ENCODE measurements at places on chromosomes 1 and 21.
A peak's percentile ranks its signal among the peaks of the same experiment; 100 is the strongest.

DNA sequence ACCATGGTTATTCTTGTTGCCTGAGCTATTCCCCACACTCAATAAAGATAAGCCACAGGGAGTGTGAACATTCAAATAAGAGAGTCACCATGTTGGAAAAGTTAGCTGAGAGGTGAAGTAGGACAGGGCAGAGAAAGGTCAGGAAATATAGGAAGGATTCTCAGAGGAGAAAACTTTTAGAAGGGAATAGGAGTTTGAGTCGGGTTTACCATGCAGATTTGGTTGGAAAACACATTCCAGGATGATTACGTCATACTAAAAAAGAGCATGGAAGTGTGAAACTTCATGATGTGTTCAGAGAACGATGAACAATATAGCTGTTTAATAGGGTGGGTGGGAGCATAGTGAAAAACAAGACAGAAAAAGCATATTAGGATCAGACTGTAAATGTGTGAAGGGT is 1125.3 kb upstream of the ADGRL2 start:
- DNase-seq = no peak

DNA sequence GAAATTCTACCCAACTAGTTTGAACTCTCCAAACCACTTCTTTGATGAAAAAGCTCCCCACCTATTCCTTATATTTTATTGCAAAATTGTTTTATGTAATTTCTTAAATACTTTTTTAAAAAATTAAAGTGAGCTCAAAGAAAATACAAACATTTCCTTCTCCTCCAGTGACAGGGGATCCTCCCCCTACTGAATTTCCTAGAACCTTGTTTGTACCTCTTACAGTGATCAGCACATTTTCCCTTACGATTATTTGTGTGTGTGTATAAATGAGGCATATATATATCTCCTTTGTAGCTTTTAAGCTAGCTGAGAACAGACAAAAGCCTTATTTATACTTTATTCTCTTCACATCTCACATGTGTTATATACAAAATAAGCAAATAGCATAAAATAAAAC is 44.4 kb downstream of the VAV3 start:
- DNase-seq = no peak

DNA sequence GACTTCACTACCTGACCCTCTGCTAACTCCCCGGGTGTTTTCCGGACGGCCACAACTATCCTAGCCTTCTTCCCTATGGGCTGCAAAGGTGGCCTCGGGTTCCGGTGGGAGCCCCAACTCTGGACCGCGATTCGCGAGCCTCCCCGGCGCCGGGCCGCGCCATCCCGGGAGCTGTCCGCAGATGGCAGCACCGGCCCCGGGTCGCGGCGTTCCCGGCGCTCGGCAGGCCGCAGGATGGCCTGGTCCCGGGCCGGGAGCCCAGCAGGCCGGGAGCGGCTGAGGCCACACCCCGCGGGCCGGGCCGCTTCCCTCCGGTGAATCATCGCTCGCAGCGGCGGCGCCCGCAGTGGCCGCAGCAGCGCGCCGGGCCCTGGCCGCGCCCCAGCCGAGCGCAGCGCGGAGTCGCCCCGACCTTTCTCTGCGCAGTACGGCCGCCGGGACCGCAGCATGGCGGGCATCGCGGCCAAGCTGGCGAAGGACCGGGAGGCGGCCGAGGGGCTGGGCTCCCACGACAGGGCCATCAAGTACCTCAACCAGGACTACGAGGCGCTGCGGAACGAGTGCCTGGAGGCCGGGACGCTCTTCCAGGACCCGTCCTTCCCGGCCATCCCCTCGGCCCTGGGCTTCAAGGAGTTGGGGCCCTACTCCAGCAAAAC is at the start of gene CAPN2:
Gene CAPN2, plus strand, starts transcription at position 346 of the 656 bp plus-strand sequence. Its CDS starts 102 bp downstream, at position 448.
- DNase-seq = peak; percentile 50

DNA sequence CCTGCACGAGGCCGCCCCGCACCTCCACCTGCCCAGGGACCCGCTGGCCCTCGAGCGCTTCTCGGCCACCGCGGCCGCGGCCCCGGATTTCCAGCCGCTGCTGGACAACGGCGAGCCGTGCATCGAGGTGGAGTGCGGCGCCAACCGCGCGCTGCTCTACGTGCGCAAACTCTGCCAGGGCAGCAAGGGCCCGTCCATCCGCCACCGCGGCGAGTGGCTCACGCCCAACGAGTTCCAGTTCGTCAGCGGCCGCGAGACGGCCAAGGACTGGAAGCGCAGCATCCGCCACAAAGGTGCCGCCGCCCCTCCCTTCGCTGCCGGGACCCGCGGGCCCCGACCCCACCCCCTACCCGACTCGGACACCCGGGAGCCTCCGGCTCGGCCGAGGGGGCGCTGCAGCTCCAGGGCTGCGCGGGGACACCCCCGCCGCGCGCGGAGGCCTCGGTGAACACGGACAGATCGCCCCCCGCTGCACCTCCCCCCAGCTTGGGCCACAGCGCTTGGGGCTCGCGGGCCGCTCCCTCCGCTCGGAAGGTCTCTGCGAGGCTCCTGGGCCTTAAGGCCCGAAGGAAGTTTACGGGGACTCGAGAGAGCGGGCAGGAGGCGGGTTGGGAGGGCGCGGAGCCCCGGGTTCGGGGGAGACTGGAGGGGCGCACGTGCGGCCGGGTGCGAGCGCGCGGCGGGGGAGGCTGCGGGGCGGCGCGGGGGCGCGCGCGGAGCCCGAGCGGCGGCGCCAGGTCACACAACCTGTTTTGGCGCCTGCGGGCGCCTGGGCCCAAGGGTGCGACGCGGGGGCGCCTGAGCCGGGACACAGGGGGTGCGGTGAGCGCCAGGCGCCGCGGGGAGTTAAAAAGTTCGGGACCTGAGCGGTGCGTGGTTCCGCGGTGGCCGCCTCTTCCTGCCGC is 1.2 kb downstream of the SAMD11 start:
- no peak for DNase-seq

GRCh38 chr1:36323636-36324352 is at the start of gene EVA1B:
Gene EVA1B, minus strand, starts transcription at chr1:36323645. Its CDS starts 608 bp downstream, at chr1:36323037.
- no peak for DNase-seq

- DNase-seq = no peak
Measured at GRCh38 chr1:246214708-246215509, 292.2 kb downstream of the SMYD3 start.

DNA sequence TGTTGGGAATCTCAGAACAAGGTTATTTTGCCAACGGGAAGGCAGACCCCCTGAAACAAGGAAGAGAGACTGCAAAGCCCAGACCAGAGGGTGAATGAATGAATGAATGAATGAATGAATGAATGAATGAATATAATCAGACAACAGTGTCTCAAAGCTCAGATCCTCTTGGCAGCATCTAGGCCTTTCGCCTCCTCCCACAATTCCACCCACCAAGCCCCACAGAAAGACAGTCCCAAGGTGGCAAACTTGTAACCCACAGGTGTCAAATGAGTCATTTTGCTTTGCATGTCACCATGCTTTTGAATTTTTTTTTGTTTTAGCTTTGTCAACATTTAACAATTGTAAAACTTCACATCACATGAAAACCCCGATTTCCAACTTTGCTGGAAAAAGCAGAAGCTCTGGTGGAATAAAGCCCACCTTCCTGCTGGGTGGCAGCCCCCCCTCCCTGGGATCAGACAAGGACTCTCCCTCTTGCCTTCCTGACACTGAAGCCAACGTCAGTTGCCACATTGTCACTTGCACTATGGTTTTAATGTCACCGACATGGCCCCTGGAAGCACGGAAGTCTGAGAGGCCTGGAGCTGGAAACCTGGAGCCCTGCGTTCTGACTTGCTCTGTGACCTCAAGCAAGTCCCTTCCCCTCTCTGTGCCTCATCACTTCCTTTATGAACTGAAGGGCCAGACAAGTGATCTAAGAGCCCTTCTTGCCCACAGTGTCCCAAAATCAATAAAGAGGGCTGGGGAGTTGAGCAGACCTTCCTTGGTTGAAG is 134.6 kb upstream of the RUNX3 start:
- no peak for DNase-seq

DNA sequence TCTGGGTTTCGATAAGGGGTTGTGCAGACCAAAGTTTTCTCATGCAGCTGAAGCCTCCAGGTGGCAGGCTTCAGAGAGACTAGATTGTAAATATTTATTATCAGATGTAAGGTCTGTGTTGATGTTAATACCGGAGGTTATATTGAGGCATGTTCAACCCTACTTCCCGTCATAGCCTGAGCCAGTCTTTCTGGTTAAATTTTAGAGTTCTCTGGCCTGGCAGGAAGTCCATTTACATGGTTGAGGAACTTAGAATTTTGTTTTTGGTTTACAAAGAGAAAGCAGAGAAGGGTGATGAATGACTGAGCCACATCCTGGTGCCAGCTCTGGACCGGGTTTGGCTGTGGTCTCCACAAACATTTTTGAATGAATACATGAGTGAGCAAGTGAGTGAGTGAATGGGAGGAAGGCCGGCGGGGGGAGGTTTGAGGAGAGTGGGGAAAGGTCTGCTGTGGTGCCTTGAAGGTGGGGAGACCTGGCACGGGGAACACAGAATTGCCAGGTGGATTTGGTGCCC is 218.5 kb downstream of the DISC1 start:
- DNase-seq = no peak

GRCh38 chr1:154682254-154682653 is 74.3 kb upstream of the ADAR start:
- no peak for DNase-seq

DNA sequence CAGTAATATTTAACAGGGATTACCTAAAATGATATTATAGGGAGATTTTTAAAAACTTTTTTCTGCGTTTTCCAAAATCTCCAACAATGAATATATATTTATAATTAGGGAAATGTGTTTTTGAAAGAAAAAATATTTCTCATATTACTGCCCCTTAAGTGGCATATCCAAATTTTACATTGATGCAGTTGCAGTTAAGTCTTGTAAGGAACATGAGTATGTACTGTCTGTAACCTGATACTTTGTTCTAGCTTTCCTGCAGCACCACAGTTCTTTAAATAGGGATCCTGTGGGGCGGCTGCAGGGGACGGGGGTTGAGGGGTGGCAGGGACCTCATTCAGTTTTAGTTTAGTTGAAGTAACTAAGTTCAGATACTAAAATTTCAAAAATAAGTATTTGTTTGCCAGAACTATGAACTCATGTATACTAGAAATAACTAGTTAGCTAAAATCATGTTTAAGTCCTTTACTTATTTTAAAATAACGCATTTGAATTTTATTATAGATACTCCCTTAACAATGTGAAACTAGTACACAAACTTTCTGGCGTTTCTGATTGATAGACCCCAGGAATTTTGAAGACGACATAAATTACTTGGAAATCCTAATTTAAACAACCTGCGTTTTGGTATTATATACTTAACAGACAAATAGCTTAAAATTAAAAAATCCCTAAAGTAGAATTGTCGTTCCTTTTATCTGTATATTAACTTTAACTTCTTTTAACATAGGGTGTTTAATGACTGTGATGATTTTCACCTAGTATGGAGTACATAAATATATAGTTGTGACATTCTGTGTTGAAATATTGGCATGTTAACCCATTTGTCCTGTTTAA is 639 bp upstream of the DNAJB4 start:
- no peak for DNase-seq

Data from NCI-H1092 (cell line).